Spinal cord (tissue), 10 donors: ENCODE measurements at places on chromosomes 1 and 21.

DNA sequence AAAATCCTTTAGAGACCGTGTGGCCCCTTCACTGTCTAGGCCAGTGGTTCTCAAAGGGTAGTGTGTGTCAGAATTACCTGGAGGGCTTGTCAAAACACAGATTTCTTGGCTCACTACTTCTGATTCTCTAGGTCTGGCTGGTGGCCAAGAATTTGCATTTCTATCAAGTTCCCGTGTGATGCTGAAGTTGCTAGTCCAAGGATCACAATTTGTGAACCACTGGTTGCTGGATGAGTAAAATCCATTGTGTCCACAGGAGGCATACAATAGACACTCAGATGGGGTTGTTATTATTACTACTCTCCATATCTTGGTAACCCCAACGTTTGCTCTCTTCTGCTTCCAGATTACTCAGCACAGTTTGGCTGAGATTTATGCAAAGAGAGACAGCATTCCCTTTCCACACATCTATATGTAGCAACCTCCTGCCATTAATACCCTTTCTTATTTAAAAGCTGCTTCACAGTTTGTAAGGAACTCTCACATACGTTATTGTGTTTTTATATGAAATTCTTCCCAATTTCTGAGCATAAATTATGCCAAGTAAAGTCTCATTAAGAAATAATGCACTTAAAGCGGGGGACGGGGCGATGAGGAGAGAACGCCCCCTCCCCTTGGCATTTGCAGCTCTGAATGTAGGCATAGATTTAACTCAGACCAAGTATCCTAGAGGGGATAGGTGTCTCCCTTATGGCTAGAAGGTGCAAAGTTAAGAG, 720 bp upstream of the TMCC2 start:
- DNase-seq, result no peak

- DNase-seq, result no peak
Observed at GRCh38 chr1:32099426-32099825, 8.4 kb upstream of the KPNA6 start.

GRCh38 chr1:118862755-118863154, 125.4 kb downstream of the TBX15 start:
- DNase-seq, result no peak

- DNase-seq, result no peak
Observed at GRCh38 chr1:192530254-192530653, 45.3 kb upstream of the RGS1 start.

GRCh38 chr1:79079770-79080169, 73.2 kb upstream of the ADGRL4 start:
- no peak for DNase-seq

- no peak for DNase-seq
Observed at GRCh38 chr1:160708118-160708517, 3.5 kb downstream of the CD48 start.

DNA sequence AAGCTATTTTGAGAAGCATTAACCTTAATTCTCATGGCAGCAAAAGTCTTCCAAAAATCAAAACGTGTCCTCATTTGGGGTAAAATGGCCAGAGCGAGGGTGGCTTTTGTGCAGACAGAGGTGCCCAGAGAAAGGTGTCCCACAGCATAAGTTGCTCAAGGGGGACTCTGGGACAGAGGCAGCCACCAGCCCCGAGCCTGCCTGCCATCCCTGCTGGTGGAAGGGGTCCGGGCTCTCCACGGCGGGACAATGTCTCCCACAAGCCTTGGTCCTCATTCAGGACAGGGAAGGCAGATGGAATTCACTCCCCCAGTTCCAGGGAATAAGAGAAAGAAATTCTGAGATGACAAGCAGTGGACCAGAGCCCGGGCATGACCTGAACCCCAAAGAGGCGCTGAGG, 12.6 kb upstream of the ARHGEF16 start:
- no peak for DNase-seq

DNA sequence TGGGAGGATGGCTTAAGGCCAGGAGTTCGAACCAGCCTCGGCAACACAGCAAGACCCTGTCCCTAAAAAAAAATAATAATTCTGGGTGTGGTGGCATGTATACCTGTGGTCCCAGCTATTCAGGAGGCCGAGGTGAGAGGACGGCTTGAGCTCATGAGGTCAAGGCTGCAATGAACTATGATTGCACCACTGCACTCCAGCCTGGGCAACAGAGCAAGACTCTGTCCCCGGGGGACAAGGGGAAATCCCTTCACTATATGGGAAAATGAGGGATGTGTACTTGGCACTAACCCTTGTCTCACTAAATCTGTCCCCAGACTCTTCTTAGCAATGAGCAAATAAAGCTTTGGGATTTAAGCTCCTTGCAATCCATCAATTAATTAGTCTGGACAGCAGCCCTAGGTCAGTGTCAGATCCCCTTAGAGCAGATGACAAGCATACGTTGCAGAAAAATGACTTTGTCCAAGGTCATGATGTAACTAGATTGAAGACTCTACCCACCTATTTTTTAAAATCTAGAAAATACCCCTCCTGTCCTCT, 9.4 kb downstream of the KDM5B start:
- no peak for DNase-seq

- no peak for DNase-seq
Observed at GRCh38 chr1:234961456-234962339, 166.9 kb downstream of the TOMM20 start.

GRCh38 chr1:219433001-219433400, 179.9 kb downstream of the ZC3H11B start:
- DNase-seq, result no peak

DNA sequence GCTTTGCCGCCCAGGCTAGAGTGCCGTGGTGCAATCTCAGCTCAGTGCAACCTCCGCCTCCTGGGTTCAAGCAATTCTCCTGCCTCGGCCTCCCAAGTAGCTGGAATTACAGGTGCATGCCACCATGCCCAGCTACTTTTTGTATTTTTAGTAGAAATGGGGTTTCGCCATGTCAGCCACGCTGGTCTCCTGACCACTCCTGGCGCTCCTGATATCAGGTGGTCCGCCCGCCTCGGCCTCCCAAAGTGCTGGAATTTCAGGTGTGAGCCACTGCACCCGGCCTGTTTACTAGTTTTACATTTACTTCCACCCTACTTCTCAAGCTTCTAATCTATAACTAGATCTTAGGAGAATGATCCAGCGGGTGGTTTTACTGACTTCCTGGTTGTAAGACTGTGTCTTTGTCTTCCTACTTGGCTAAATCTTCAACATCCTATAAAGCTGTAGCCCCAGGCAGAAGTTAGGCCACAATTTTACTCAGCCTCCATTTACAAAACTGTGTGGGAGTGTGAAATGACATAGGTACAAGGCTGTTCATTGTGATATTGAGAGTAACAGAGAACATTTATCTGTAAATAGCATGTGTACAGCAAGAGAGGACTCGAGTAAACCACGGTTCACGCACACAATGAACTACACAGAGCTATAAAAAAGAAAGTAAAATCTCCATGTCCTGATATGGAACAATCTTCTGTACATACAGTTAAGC, 9.6 kb upstream of the POU2F1 start:
- DNase-seq, result no peak

DNA sequence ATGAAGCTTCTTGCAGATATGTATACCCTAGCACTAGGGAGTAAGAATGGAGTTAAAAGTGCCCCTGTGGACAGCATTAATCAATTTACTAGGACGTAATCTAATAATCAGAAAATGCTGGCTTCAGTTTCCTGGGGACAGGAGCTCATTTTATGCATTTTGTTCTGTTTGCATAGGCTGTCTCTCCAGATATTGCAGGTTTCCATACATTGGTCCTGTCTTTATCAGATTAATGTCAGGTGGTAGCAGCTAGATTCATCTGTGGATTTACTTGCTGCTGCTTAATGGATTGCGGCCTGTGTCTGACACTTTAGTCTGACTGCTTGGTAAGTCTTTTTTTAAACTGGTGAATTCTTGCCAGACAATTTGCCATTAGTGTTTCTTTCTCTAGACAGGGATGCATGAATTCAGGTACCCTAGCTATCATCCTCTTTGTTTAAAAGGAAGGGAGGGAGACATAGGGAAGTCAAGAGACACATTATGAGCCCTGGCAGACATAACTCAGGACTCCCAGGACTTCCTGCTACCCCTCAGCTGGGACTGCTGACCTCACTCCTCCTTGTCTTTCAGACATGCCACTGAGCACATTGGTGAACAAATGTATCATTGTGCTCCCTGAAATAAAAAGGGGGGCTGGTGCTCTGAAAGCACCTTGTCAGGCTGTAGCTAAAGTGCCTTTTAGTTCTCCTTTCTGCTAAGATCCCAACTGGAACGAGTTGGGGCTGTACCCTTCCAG, 47.7 kb downstream of the NOS1AP start:
- DNase-seq, result no peak

DNA sequence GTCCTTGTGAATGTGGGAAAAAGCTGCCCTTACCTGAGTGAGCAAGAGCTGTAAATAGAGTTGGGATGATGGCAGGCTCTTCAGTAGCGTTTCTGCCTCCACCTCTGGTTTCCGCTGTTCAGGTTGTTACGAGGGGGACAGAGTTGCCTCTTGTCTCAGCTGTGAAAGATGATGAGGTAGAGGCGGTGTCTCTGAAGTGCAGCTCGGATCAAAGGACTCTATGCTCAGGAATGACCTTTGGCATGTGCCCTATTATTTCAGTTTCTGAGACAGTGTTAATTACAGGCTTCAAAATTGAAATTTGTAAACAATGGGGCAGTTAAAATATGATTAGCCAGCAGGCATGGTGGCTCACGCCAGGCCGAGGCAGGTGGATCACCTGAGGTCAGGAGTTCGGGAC, 70.3 kb downstream of the VPS26C start:
- no peak for DNase-seq

DNA sequence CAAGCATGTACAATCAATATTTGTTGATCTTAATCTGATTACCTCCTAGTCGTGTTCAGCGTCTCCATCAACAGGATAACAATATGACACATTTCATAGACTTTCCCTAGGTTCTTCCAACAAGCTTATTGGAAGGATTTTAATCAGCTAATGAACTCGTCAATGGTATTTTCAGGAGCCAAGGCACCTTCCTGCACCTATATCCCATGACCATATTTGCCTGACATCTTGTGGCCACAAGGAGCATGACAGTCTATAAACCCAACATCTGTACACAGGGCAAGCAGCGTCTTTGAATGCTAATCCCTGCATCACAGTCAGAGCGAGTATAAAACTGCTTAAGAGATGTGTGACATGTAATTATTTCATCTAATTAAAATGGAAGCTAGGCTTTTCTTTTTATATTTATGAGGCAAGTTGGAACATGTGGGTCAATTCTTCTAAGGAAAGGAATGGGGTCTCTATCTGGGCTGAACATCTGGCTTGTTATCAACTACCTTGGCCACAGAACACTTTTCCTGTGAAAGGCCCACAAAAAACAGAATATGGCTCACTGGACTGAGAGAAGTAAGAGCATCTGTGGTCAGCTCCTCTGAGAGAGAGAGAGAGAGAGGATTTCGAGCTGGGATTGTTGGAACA, 388.8 kb downstream of the NTNG1 start:
- DNase-seq, result no peak

DNA sequence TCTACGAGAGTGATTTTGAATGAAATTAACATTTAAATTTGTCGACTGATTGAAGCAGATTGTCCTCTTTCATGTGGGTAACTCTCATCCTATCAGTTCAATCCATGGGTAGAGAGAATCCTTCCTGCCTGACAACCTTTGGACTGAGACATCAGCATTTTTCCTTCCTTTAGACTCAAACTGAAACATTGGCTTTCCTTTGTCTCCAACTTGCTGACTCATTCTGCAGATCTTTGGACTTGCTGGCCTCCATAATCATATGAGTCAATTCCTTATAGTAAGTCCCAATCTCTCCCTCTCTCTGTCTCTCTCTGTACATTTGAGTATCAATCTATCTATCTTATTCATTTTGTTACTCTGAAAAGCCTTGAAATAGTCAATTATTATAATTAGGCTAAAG, 416.7 kb downstream of the LRRIQ3 start:
- no peak for DNase-seq

DNA sequence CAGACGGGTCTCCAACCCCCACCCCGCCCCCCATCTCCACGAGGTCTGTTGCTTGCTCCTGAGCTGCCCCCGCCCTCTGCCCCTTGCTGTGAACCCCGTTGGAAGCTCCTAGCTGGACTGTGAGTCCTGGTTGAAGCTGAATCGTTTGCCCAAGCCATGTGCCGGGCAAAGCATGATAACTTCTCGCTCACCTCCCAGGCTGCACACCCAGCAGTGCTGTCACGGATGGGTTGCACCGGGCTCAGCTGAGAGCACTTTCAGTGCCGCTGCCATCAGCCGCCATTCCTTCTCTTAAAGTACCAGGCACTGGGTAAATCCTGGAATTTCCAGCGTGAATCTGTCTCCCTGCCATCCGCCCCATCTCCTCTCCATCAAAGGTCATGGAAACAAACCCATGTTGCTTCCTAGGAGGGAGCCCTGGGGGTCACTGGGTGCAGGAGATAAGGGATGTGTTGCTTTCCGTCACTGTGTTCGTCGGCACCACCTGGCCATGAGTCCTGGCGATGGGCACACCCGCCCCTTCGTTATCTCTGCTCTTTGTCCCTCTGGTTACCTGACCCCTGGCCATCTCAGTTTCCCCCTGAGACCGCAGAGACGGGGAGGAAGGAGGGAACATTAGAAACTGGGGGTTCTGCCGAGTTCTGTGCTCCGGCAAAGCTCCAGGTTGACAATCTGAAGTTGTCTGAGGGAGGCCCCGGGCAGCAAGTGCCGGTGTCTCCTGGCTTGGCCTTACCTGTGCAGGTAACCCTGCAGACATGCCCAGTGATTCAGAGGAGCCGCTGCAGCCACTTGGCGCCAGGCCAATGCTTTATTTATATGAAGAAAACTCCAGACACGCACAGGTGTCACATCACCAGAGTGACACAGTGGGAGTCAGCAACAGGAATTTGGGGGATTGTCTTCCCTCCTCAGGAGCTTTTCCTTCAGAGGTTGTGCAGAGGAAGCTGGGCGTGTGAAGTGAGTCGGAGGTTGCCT, 2.7 kb downstream of the PDE9A start:
- DNase-seq, result no peak

- DNase-seq, result no peak
Observed at GRCh38 chr1:243261390-243261789, 5.5 kb downstream of the SDCCAG8 start.

GRCh38 chr1:40751802-40752201, 31.8 kb upstream of the KCNQ4 start:
- DNase-seq, result no peak

GRCh38 chr1:211613108-211613947, 34.4 kb upstream of the SLC30A1 start:
- DNase-seq, result no peak

DNA sequence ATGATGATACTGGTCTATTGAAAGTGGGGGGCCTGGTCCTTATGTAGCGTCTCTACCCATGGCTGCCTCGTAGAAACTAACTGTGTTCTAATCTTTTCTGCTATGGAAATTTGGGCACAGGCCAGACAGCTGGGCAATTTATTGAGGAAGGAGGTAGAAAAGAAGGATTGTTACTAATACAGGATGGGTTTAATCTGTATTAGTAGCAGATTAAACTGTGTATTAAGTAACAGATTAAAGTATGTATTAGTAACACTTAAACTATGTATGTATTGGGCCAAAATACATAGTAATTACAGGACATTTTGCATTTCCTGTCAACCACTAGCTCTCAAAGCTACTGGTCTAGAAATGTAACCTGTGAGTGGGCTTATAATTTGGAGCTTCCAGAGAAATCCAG, 142.0 kb downstream of the MAST2 start:
- DNase-seq, result no peak

- DNase-seq, result no peak
Observed at GRCh38 chr1:2384941-2385481, 6.3 kb downstream of the MORN1 start.
